Testis (tissue), 5 donors: ENCODE measurements at places on chromosomes 1 and 21.

DNA sequence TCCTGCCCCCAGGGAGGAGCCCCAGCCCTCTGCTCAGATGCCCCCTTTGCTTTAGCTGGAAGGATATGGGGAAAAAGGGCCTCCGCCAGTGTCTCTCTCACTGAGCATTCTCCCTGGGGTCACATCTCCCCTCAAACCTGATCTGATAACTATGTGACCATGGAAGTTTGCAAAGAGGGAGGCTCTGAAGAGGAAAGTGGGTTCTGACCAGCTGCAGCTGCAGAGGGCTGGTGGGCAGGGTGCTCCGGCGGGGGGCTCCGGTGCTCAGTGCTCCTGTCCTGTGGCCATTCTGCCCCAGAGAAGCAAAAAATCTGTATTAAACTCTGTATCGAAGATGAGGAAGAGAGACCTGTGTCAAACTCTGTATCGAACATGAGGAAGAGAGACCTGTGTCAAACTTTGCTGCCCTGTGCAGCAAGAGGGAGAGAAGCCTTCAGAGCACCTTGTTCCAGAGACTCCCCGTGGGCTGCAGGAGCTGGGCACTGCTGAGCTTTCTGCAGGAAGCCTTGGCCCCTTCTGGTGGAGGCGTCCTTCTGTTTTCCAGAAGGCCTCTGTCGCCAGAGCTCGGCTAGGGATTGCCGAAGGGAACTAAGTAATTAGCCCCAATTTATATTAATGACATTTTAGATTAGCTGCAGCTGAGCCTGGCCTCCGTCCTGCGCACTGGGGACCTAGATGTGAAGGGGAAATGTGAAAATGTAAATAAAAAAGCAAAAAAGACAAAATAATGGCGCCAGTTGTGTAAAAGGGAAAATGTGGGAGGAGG, 186.2 kb upstream of the C1orf174 start:
- DNase-seq, result no peak

GRCh38 chr1:3483801-3484444, 29.5 kb downstream of the ARHGEF16 start:
- peak; percentile 58 for DNase-seq

GRCh38 chr1:177137814-177138213, 26.7 kb downstream of the ASTN1 start:
- no peak for DNase-seq

DNA sequence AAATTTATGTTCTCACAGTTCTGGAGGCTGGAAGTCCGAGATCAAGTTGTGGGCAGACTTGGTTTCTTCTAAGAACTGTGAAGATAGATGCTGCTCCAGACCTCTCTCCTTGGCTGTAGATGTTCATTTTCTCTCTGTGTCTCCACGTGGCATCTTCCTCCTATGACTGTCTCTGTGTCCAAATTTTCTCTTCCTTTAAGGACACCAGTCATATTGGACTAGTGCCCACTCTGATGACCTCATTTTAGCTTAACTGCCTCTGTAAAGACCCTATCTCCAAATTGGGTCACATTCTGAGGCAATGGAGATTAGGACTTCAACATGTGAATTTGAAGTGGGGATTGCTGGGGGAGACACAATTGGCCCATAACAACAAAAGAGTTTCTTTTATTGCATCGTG, 125.3 kb upstream of the ETS2 start:
- no peak for DNase-seq

GRCh38 chr1:16717336-16718098, 22.8 kb upstream of the RNU1-4 start:
- peak; percentile 26 for DNase-seq

- DNase-seq, result no peak
Measured at GRCh38 chr21:35274090-35274489, 225.0 kb upstream of the RUNX1 start.

DNA sequence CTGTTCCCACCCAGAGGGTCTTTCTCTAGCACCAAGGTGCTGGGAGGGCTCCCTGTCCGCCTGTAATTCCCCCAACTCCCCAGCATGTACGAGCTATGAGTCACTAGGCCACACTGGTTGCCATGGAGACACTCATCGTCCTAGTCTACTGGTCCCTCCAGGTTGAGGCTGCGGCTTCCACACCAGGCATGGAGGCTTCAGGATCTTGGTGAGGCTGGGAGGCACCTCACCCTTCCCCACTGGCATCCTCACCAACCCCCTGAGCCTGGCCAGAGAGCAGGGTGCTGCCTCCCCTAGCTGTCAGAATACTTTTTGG, 75.6 kb upstream of the KAZN start:
- peak; percentile 18 for DNase-seq

- no peak for DNase-seq
Measured at GRCh38 chr21:29211205-29211604, 80.8 kb downstream of the MAP3K7CL start.

GRCh38 chr1:198620951-198621824, 17.7 kb upstream of the PTPRC start:
- no peak for DNase-seq

GRCh38 chr1:243748706-243749283, 101.2 kb downstream of the AKT3 start:
- peak; percentile 35 for DNase-seq

DNA sequence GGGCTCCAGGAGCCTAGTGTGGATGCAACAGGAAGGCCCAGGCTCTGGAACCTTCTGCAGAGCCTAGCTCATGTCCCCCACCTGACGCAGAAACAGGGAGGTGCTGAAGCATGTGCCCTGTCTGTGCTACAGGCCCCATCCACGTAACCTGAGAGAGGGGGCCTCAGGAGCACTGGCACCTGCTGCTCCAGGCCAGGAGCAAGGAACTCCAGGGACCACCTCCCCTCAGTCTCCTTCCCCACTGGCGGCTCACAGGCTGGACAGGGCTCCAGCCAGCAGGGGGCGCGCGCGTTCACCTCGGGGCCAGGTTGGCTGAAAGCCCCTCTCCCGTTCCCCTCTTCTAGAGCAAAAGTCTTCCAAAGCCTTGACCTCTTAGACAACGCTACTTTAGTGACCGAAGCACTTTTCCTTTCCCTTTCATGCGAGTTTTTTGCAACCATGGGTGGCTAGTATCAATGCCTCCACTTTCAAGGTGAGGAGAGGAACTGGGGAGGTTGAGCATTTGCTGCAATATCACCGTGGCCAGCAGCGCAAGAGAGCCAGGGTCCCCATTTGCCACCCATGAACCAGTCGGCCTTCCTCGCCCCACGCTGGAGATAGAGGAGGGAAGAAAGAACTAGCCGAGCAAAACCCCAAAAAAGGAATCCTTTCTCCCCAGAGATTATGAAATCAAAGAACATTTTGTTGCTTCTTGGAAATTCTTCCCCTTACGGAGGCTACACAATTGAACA, 52.4 kb upstream of the GPR157 start:
- DNase-seq, result peak; percentile 85

GRCh38 chr1:205963352-205964155, 20.3 kb upstream of the SLC26A9 start:
- DNase-seq, result no peak

DNA sequence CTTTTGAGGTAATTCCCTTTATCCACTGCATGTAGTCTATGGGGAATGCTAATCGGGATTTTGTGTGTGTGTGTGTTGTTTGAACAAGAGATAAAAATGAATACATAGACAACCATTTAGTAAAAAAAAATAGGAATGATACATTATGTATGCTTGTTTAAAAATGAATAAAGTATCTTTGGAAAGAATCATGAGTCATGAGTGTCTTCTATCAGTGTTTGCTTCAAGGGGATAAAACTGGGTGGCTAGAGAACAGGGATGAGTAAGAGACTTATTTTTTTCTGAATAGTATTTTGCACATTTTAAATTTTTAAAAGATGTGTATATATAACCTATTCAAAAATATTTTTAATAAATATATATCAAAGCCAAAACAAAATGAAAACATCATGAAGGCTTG, 839.4 kb upstream of the ADGRL4 start:
- DNase-seq, result no peak

DNA sequence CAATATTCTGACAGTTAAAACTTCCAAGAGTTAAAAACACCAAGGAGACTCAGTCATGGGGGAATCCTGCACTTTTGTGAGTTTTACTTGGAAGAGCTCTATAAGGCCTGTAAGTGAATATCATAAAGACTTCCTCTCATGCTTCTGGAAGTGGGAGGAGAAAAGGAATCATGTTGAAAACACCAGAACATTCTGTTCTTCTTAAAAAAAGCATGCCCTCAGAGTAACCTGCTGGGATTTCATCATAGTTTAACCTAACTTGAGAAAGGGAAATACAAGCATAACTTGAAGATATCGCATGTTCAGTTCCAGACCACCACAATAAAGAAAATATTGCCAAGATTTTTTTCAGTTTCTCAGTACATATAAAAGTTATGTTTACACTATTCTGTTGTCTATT, 51.9 kb downstream of the COL11A1 start:
- DNase-seq, result no peak

DNA sequence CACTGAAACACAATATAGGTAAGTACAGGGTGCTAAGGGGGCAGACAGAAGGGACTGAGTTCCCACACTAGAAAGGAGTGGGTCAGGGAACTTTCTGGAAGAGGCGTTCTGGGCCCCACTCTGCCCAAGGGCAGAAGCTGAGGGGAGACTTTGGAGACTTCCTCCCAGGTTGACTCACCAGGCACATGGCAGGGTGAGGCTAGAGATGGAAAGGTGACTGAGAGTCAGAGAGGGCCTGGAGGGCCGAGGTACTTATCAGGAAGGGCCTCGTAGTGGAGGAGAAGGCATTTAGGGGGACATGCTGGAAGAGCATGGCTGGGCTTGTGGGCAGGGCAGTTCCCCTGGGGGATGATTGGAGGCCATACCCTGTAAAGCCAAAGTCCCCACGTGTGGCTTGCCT, 159.9 kb upstream of the JUN start:
- no peak for DNase-seq

DNA sequence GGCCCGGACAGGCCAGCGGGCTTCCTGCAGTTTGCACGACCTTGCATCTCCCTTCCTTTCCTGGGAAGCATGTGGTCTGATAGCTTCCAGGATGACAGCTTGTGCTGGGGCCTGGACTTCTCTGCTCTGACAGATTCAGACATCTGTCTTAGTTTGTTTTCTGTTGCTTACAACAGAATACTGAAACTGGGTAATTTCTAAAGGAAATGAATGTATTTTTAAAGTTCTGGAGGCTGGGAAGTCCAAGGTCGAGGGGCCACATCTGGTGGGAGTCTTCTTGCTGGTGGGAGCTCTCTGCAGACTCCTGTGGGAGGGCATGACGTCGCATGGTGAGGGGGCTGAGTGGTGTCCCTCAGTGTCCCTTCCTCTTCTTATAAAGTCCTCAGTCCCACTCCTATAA, 35.3 kb upstream of the TENT5B start:
- no peak for DNase-seq

- no peak for DNase-seq
Measured at GRCh38 chr1:76870037-76870436, 2.8 kb downstream of the ST6GALNAC5 start.

DNA sequence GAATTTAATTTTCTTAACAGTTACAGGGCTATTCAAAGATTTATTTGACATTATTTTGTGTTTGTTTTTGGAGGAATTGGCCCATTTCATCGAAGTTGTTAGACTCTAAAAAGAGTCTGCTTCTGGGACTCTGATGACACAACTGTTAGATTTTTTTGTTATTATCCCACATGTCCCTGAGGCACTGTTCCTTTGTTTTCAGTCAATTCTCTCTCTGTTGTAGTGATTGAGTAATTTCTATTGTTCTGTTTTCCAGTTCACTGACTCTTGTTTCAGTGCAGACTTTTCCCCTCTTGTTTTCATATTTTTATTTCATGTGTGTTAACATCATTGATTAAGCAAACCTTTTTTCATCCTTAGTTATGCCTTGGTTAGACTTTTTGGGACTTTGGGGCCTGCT, 325.0 kb downstream of the ZNF326 start:
- no peak for DNase-seq

DNA sequence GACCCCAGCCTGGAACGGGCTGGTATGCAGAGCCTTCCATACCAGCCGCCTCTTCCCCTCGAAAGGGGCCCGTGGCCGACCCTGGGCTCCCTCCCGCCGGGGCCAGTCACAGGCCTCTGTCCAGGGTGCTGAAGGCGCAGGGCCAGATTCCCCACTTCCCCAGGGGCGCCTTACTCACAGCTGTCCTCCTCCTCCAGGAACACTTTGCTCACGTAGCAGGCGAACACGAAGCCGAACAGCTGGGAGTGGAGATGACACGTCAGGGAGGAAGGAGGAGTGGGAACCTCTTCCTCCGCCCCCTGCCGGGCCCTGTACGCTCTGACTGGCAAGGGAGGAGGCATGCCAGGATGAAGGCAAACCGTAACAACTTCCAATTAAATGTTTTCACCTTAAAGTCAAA, 57.3 kb downstream of the NKAIN1 start:
- DNase-seq, result peak; percentile 85

- DNase-seq, result no peak
Measured at GRCh38 chr1:53341521-53341895, 13.6 kb upstream of the LRP8 start.
